ENCODE measurements at places on chromosomes 12 and 14. TPM values are rescaled to one million over a fixed set of nuclear protein-coding genes. Genes with fewer than 3 reads are reported as not detected.

DNA sequence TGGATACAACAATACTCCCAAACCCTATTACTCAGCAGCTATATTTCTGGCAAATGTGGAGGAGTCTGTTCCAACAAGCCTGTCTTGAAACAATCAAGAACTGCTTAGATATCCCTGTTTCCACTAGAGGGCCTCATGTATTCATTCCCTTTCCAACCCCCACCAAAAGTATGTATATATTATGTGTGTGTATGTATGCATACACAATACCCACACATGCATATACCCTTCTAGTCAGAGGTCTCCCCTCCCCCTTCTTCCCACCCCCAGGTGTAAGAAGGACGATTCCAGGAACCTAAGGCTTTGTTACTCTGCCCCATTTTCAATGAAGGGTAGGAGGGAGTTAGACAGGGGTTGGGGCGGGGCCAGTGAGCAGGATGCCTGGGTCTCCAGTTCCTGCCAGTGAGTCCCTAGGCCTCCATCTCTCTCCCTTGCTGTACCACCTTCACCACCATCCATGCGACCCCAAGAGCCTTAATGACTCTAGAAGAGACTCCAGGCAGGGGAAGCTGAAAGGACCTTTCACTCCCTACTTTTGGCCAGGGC is at the start of gene DGKA:
DGKA (plus strand) TSS at position 392 of the 546 bp plus-strand sequence. CDS start 5,342 bp downstream, outside the sequence.
- peak; percentile 60 for DNase-seq

DNA sequence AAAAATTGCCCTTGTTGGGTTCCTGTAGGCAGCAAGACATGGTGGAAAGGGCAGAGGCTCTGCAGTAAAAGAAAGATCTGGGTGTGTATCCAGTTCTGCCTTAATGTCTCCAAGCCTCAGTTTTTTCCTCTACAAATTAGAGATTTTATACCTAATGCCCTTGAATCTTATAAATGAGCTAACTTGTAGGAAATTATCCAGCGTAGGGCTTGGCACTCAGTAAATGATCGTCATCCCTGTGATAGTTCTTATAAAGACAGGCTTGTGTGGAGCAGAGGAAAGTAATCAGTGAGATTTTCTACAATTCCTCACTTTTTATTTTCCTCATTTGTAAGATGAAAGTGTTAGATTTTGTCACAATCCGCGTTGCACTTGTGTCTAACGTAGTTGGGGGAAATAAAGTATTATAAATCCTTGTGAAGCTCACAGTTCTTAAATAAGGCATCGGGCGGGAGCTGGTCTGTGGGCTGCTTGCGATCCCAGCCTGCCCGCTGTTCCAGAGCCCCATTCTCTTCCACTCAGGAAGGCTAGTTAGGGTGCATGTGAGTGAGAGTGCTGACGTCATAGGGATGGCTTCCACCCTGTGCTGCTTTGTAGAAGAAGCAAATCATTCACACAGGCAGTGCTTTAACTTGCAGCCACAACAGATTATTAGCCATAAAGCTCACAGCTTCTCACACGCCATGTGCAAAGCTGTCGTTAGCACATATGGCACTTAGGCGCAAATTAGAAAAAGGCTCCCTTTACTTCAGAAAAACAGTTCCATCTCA is 87.6 kb downstream of the EML1 start:
- DNase-seq = no peak

Gene CLECL1
- not detected for total RNA-seq

- DNase-seq = no peak
These were observed 6.7 kb upstream of the MORN3 start for GRCh38 chr12:121676190-121676589.

GRCh38 chr14:52023518-52023917 is 34.2 kb downstream of the RTRAF start:
- DNase-seq = no peak

DNA sequence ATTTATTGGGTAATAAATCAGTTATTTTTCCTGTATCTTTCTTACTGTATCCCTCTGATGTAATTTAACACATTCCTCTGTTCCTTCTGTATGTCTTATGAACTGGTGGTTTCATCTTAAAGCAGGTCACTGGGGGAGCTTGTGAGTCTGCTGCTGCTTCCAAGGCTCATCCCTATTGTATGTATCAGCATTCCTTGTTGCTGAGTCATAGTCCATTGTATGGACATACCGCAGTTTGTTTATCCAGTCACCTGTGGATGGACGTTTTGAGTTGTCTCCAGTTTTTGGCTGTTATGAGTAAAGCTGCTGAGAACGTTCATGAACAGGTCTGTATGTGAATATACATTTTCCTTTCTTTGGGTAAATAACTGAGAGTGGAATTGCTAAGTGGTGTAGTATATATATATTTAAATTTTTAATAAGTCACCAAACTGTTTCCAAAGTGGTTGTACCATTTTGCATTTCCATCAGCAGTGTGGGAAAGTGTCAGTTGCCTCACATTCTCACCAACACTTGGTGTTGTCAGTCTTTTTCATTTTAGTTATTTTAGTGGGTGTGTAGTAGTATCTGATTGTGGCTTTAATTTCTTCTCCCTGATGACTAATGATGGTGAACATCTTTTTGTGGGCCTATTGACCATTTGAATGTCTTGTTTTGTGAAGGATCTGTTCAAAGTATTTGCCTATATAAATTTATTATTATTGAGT is 82.7 kb downstream of the BEGAIN start:
- DNase-seq = no peak

GRCh38 chr12:12803186-12803585 is 10.0 kb upstream of the DDX47 start:
- peak; percentile 45 for DNase-seq

Gene FBRSL1
- 58.6 TPM for total RNA-seq

Gene NYNRIN
- total RNA-seq = 8.8 TPM

DNA sequence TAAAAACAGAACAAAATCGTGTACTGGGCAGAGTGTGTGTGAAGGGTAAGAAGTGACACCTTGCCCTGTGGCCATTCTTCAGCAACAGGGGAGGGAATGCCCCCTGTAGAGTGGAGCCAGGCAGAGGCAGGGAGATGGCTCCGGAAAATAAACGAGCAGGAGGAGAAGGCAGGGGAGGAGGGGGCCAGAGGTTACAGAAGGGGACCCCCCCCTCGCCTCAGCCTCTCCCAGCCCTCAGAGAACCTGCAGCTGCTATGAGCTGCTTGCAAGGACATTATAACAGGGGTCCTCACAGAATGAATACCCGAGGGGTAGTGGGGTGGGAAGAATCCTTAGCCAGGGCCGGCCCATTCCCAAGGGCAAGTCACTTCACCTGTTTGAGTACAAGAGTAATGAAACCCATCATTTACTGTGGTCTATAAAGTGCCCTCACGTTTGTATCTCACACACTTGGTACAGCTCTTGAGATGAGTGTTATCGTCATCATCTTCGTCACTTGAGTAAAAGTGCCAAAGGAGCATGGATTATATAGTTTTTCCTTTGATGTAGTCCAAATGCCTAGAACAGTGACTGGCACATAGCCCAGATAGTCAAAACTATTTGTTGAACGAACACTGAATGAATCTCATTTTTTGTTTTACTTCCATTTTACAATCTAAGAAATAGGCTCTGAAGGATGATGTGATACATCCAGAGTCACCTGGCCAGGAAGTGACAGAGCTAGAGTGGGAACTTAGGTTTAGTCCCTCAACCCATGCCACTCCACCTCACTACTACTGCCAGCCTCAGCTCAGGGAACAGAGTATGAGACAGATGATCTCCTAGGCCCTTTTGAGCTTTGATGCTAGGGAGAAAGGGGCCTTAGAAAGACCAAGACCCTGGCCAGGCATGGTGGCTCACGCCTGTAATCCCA is 14.5 kb downstream of the SCNN1A start:
- DNase-seq = no peak

DNA sequence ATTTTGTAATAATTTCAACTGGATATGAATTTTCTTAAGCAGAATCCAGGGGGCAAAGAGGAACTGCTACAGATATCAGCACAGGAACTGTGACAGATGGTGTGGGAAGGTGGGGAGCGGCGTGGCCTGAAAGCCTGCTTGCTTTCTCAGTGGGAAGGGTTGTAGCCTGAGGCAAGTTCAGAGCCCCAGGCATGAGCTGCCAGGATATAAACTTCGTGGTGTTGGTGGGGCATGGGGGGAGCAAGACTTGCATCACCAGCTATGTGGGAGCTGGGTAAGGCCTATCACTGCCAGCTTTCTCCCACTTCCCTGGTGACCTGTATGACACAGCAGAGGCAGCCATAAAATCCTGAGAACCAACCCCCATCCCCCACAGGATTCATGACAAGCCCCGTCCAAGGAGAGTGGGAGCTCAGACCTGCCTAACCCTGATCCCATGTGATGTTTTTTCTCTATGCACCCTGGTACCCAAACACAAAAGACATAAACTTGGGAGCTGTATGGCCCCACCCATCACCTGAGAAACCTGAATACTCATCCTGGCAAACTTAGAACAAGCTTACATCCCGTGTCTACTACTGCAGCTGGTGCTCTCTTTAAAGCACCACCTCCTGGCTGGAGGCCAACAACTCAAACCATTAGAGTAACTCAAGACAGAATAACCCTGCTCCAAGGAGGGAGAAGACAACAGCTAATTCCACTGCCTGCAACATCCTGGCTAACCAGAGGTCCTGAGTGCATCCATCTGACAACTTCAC is 16.5 kb downstream of the CLEC1A start:
- no peak for DNase-seq

- no peak for DNase-seq
These were observed 524.5 kb downstream of the GALC start for GRCh38 chr14:87468531-87468930.

DNA sequence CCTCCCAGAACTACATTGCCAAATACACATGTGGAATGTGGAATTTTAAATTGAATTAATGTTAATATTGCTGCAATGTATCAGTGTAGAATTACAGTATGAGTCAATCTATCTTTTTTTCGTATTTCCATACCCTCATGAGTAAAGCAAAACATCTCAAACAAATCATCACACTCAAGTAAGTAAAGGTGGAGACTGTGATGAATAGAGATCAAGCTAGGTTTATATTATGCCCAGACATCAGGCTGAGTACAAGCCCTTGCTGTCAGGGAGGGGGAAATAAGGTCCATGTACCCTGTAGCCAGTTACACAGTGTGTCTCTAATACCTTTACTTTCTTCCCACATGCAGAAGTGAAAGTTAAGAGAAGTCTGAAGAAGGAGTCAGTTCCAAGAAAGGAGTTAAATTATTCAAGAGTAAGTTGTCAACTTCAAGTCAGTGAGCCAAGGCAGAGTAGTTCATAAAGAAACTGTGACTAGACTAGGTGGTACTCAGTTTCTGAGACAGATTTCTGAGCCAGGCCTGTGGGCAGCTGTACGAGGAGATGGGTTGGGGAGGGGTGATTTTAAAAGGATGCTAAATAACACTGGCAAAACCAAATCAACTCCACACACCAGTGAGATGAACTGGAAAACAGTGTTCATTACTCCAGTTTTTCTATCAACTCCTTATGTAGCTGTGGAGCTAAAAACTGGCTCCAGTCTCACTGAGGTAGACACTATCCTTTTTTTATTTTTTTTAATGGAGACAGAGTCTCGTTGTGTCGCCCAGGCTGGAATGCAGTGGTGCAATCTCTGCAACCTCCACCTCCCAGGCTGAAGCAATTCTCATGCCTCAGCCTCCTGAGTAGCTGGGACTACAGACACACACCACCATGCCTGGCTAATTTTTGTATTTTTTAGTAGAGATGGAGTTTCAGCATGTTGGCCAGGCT is 23.8 kb upstream of the STK38L start:
- DNase-seq = no peak

- DNase-seq = no peak
These were observed 195.2 kb downstream of the DAD1 start for GRCh38 chr14:22393796-22394195.

DNA sequence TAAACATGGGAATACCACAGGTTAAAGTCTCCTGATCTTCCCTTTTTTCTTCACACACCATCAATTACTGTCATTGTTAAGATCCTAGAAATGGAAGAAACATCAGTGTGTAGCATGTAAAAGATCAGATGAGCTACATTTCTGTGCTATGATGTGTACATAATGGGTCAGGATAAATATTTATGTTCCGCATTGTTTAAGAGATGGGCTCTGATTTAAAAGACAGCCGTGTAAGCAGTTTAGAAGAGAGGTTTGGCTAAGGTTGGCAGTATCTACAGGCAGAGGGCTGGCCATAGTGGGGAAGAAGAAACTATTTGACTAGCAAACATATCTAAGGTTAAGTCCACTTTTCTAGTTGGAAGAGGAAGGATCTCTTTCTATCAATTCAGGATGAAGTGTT is 49.4 kb downstream of the LRRC9 start:
- no peak for DNase-seq

DNA sequence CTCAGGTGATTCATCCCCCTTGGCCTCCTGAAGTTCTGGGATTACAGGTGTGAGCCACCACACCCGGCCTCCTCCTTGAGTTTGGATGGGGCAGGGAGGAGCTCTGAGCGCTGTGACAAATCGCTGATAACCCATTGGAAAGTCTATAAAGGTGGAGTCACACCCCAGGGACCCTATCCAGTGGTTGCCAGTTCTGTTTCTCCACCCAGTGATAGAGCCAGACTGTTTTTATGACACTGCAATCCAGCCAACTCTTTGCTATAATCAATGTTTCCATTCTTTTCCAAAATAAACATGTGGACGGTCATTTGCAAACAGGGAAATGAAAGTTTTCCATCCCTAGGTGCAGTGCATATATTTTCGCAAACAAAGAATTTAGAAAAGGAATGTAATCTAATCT is 142.0 kb upstream of the PELI2 start:
- no peak for DNase-seq

DNA sequence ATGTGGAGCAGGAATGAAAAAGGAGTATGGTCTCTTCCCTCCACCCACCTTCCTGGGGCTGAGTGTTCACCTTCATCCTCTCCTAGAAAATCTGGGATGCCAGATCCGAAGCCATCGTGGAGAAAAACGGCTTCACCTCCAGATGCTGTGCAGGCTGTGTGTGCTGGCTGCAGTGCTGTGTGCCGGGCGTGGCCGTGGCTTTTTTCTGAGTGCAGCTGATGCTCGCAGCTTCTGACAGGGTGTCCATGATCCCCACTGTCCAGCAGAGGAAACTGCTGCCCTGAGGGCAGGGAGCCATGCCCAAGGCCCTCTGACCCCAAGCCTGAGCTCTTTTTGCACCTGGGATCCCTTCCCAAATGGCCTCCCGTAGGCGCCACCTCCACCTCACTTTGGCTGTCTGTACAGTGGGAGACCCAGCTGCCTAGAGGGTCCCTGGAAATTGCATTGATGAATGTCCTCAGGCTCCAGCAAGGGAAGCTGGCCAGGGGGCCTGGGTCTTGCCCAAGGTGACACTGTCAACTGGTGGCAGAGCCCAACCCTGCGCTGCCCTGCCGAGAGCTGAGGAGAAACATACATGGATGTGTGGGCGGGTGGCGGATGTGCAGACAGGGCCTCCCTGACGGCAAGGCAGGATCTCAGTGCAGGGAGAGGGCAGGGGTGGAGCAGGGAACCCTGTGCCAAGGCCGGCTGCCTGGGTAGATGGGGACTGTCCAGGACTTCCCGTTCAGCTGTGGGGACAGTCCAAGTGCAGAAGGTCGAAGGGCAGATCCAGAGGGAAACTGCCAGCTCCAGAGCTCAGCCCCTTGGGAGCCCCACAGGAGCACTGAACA is 53.3 kb downstream of the BEGAIN start:
- DNase-seq = peak; percentile 45

Gene MEG3
- 24.7 TPM for total RNA-seq

GRCh38 chr14:90000935-90001334 is 45.2 kb downstream of the TDP1 start:
- no peak for DNase-seq
